ENCODE measurements at places on chromosomes 6 and 20. TPM values are rescaled to one million over a fixed set of nuclear protein-coding genes. Genes with fewer than 3 reads are reported as not detected.

LY6G6C gene
- 0.71 TPM for total RNA-seq

DNA sequence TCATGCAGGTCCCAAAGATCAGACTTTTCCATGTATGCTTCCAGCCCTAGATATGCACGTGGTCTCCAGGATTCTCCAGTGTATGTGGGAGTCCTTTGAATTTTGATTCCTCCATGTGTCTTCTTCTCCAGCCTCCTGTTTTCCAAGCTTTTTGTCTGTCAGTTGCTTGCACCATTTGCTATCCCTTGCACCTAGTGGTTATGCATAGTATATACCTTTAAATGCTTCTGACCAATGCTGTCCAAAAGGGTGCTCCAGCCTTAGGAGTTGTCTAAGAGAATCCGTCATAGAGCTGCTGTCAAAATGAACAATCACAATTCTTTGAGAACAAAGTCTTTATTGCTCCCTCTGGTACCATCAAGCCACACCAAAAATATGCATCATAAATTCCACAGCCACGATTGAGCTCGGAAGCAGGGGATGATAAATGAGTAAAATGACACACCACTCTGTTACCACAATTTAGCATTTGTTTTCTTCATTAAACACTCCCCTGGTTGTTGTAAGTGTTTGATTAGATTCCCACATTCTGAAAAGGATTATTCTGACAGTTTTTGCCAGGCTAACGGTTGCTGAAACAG, 706.2 kb upstream of the GJE1 start:
- DNase-seq = no peak

DNA sequence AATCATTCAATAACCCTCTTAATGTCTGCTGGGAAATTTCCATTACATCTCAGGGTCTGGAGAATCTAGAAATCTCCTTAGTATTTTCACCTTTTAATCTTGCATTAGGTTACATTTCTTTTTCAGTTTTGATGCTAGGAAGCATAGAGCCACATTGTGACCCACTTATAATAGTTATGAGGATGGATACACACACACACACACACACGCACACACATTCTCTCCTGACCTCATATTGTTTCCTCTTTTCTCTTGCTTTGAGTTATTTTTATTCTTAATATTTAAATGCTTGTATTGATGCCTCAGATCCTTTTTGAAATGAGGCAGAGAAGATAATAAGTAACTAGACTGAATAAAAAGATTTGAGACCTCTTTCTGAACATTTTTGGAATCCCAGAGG, 128.4 kb downstream of the KLHL32 start:
- DNase-seq = no peak

CTAGE9 gene
- not detected for total RNA-seq

BNIP5 gene
- total RNA-seq = not detected

DNA sequence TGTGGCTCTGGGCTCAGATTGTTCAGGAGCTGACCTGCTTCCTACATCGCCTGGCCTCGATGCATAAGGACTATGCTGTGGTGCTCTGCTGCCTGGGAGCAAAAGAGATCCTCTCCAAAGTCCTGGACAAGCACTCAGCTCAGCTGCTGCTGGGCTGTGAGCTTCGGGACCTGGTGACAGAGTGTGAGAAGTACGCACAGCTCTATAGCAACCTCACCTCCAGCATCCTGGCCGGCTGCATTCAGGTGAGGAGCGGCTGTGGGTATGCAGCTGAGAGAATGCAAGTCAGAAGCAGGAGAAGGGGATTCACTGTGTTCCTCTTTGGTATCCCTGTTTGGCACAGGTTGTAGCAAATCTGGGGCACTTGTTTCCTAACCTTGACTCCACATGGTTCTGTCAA, 17.9 kb downstream of the CUL9 start:
- no peak for DNase-seq

PDYN gene
- total RNA-seq = not detected

- DNase-seq = peak; percentile 81
These were observed 30.0 kb upstream of the ZNF217 start for GRCh38 chr20:53623454-53624211.

DNA sequence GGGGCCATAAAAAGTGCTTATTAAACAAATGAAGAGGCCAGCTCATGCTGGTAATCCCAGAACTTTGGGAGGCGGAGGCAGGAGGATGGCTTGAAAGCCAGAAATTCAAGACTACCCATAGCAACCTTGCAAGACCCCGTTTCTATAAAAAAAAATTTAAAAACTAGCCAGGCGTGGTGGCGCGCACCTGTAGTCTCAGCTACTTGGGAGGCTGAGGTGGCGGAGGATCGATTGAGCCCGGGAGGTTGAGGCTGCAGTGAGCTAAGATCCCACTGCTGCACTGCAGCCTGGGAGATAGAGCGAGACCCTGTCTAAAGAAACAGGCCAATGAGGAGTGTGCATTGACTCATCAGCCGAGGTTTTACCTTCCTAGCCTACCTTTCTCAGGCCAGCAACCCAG, 15.2 kb downstream of the NPEPL1 start:
- no peak for DNase-seq

DNA sequence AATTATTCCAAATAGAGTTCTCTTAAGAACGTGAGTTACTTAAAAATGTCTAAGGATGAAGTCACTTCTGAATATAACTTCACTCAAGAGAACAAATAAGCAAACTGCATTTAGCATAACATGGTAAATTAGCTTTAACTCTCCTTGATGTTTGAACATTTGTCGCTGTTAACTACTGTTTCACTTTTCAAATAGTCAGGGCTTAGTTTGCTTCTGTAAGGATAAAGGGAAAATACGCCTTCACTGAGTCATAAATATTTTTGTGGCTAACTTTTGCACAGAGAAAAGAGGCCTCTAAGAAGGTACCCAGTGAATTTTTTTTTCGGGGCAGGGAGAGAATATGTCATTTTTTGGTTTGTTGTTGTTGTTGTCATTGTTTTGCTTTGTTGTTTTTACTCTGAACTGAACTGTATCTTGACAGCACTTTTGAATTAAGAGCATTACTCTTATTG, 8.1 kb downstream of the PTPN1 start:
- no peak for DNase-seq

LYRM4 gene
- 21.7 TPM for total RNA-seq

DNA sequence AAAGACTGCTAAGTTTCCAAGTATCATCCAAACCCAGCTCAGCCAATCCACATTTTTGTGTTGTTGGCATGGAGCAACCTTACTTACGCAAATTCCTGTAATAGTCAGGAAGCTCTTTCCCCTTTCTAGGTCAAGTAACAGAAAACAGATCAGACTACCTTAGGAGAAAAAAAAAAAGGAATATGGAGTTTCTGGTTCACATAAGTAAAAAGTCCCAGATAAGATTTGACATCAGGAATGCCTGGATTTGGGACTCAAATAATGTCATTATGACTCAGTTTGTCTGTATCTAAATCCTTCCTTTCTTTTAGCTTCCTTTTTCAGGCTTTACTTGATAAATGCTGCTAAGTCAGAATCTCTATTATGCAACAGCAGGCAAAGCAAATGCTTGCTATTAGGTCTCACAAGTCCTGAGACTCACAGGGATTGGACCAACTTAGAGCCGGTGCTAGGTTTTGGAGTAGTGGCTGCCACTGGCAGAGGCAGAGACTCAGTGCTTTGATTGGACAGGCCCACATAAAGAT, 44.5 kb downstream of the NCOA7 start:
- DNase-seq = no peak

- DNase-seq = no peak
These were observed 66.0 kb upstream of the TXNDC5 start for GRCh38 chr6:7976485-7977056.

CDH22 gene
- total RNA-seq = 0.40 TPM

DNA sequence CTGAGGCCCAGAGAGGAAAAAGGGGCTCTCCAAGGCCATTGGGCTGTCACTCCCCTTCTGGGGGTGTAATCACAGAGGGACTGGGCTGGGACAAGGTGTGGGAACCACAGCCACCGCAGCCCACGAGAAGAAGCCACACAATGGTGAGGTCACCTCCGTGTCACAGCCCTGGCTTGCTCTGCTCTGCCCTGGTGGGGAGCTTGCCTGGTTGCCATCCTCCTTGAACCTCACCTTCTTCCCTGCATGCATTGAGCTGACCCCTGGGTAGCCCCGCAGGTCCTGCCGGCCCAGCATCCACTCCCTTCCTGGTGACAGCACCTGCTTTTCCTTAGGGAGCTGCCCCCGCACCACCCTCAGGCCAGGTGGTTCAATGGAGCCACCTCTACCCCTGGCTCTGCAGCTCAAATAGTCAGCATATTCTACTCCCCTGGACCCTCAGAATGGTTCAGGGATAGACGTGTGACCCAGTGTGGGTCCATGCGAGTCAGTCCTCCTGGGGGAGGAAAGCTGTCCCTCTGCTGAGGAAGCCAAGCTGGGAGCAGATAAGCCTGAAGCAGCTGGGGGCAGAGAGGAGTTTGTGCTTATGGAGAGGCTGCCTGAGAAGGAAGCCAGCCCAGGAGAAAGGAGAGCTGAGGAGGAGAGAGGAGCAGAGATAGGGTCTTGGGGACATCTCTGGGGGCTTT, 21.3 kb downstream of the RBM38 start:
- DNase-seq = no peak

DNA sequence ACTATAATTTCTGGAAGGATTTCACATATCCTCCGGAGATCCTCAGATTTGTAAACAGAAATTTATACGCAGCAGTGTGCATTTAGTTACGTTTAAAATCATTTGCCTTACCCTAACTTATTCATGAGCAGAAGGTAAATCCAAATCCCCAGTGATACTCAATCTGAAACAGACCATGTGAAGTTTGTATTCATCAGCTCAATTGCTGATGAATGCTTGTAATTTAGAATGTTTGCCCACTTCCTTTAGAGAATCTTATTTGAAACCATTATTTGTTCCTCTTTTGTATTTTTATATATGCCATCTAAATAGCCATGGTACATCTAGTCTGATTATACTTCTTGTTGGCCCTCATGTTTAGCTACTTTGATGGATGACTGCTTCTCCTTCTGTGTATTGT, 15.4 kb downstream of the TAAR1 start:
- no peak for DNase-seq

GRCh38 chr6:108227290-108227689, 33.5 kb downstream of the SNX3 start:
- no peak for DNase-seq

GRCh38 chr20:25061103-25061799, 3.3 kb upstream of the ACSS1 start:
- DNase-seq = peak; percentile 46

GRCh38 chr6:5610640-5611039, 349.3 kb downstream of the FARS2 start:
- DNase-seq = no peak

DNA sequence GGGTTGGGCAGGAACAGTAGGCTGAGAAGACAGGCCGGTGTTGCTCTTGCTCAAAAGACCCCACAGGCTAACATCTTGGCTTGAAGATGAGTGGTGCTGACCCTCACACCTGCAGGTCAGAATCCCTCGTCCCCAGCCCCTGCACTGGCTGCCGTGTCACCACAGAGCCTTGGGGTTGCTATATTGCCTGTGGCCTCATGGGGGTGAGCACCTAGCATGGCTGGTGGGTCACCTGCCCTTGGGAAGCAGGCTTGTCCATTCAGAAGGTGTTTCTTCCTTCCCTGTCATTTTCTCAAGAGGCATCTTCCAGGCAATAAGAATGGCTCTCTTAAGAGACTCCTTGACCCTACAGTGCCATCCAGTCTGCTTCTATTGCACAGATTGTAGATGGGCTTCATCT, 7.7 kb downstream of the SLC22A16 start:
- no peak for DNase-seq

- DNase-seq = no peak
These were observed 123.8 kb upstream of the MARCKS start for GRCh38 chr6:113733381-113733780.

- DNase-seq = no peak
These were observed 193.4 kb upstream of the CDYL start for GRCh38 chr6:4582506-4583417.

- no peak for DNase-seq
These were observed 148.5 kb upstream of the ATXN1 start for GRCh38 chr6:16909658-16910360.

DNA sequence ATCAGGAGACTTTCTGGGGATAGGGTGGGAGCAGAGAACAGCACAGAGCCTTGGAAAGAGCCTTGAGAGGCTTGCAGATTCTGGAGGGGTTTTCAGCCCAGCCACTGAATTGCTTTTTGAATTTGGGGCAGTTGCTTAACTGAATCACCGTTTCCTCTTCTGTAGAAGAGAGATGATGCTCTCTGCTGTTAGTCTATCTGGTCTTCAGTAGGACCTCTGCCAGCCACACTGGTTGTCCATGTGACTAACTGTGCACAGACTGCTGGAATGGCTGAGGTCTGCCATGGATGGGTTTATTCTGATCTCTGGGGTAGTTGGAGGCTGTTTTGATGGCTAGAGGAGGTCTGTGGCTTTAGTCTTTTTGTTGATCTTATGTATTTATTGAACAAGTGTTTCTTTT, 21.4 kb upstream of the PRDM1 start:
- no peak for DNase-seq
